ENCODE measurements at places on chromosomes 3 and 15.
A peak's percentile ranks its signal among the peaks of the same experiment; 100 is the strongest.

- peak; percentile 5 for DNase-seq
These were observed 16.9 kb upstream of the RYR3 start for GRCh38 chr15:33293713-33294334.

- no peak for DNase-seq
These were observed 30.6 kb upstream of the FAM107A start for GRCh38 chr3:58607816-58608215.

DNA sequence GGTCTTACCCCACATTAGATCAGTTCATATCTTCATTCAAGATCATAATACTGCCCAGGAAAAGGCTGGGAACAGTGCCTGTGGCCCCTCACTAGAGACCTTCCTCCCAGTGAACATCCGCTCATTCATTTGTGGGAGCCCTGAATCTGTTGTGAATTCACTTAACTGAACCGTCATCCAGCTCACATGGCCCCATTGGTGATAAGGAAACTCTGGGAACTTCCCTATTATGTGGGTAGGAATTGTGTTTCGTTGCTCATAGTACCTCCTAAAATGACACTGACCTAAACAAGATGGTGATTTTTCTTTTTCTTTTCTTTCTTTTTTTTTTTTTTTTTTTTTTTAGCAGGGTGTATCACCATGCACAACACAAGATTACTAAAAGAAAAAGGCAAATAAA is 6.8 kb upstream of the MESP2 start:
- DNase-seq: no peak

DNA sequence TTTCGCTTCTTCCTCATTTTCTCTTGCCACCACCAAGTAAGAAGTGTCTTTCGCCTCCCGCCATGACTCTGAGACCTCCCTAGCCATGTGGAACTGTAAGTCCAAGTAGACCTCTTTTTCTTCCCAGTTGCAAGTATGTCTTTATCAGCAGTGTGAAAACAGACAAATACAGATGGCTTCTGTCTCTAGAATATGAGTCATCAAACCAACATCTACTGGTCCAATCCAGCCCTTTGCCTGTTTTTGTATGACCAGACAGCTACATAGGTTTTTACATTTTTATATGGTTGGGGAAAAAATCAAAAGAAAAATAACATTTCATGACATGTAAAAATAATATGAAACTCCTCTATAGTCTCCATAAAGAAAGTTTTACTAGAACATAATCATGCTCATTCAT is 118.7 kb upstream of the PTPRG start:
- DNase-seq: no peak

- no peak for DNase-seq
These were observed 9.3 kb downstream of the RFTN1 start for GRCh38 chr3:16504242-16504641.

GRCh38 chr15:34370643-34371042 is 3.6 kb upstream of the LPCAT4 start:
- DNase-seq: no peak

GRCh38 chr3:17399586-17399985 is 342.8 kb downstream of the TBC1D5 start:
- no peak for DNase-seq

GRCh38 chr15:84883916-84884781 is at the start of gene SLC28A1:
SLC28A1 (plus strand) TSS chr15:84884662; CDS start chr15:84887761, 3,099 bp downstream.
- no peak for DNase-seq

- DNase-seq: no peak
These were observed 40.8 kb downstream of the PLD1 start for GRCh38 chr3:171769461-171769860.
